ENCODE measurements at places on chromosomes 12 and 14.

- no peak for DNase-seq
Measured at GRCh38 chr12:3988519-3989217, 115.5 kb upstream of the PARP11 start.

DNA sequence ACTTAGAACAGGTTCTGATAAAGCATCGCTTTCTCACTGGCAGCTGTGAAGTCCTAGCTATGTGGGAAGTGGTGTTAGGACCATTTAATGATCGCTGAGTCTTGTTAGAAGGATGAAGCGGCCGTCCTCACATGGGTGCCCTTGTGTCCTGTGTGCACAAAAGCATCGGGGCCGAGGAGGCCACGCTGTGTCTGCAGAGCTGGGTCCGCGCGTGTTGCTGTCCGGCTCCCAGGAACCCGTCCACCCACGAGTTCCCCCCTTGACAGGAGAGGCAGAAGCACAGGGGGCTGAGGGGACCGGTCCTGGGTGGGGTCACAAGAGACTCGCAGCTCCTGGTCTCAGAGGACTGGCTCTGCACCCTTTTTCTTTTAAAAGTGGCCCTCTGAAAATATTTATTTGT is 90.4 kb downstream of the ADGRD1 start:
- DNase-seq, result no peak

GRCh38 chr12:40232602-40233001 is 7.8 kb downstream of the LRRK2 start:
- no peak for DNase-seq

DNA sequence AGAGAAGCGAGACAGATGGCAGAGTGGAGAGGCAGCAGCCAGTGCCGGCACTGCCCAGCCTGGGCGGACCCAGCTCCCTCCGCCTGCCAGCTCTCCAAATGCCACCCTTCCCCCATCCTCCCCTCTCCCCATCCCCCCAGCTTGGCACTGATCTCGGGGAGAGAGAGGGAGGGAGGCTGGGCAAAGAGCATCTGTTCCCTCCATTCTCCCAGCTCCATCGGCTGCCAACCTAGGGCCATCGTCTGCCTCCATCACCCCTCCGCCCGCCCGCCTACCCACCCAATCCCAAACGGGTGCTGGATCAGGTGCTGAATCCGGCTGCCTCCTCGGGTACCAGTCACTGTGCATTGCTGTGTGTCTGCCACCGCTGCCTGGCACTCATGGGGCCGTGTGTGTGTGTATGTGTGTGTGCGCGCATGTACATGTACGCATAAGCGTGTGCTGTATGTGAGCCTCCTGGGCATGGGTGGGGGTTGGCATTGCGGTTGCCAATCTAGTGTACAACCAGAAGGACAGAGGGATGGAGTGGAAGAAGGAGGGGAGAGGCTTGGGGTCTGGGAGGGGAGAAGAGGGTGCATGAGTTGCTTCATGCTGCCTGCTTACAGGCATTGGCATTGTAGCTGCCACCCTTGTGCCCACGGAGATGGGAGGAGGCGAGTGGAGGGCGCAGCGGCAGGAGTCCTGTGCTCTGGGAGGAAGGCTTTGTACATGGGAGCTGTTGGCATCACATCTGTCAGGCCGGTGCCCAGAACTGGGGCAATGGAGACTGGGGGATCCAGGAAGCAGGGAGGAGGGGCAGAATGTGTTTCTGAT is 38.4 kb downstream of the ZFHX2 start:
- DNase-seq, result no peak

- no peak for DNase-seq
Measured at GRCh38 chr14:73245480-73246325, 8.4 kb downstream of the PAPLN start.

DNA sequence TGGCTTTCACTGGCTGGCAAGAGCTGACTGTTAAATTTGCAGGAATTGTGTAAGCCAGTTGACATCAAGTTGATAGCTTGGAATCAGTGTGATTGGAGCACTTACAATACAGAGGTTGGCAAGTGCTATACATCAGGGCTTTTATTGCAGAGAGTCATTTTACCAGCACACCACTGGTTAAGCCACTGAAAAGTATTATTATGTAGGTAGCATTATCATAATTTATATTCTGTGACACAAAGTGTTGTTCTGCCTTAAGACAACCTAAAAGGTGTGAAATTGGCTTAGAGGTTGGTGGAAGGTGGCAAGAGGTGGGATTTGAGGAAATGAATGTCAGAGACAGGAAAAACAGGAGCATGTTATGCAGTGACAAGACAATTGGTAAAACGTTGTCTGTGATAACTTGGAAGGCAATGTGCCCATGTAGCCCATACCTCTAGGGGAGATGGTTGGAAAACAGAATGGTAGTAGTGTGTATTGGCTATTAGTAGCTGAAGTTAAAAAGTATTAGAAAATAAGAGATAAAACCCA is 172.9 kb upstream of the PRICKLE1 start:
- DNase-seq, result no peak

DNA sequence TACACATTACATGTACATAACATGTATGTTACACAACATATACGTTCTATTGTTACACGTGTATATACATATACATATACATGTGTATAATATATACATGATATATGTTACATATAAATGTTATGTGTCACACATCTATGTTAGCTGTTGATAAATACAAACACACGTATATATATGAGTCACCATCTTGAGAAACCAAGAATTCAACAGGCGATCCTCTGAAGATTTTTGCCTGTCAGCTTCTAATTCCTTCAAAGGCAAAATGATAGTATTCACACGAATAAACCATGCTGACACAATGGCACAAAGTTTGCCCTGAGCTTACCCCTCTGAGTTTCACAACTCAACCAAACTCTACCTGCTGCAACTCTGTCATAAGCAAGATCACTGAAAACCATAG is 30.2 kb upstream of the TESC start:
- no peak for DNase-seq

DNA sequence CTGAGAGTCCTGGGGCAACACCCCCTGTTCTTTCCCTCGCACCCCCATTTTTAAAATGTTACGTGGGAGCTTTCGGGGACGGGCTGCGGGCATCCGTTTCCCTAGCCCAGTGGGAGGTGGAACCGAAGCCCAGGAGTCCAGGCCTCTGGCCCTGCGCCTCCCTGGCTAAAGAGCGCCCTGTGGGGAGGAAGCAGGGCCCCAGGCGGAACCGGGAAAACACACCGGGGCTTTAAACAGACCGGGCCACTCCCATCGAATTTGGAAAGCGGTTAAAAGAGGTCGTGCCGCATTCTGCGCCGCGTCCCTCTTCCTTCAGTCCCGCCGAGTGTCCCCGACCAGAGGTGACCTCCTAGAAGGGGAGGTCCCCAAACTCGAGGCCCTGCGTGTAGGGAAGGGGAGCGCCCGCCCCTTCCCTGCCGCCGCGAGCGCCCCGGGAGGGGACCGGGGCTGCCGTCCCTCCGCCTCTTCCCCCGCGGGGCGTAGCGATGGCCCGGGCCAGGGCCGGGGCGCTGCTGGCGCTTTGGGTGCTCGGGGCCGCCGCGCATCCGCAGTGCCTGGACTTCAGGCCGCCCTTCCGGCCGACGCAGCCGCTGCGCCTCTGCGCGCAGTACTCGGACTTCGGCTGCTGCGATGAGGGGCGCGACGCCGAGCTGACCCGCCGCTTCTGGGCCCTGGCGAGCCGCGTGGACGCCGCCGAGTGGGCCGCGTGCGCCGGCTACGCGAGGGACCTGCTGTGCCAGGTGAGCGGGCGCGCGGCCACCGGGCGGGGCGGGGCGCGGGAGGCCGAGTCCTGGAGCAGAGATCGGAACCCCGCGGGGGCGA is at the start of gene HHIPL1:
Gene HHIPL1 (plus strand): TSS at position 407 of the 822 bp plus-strand sequence. CDS start 79 bp downstream, at position 486.
- no peak for DNase-seq

GRCh38 chr12:51434305-51434704 is 9.7 kb downstream of the SLC4A8 start:
- no peak for DNase-seq

DNA sequence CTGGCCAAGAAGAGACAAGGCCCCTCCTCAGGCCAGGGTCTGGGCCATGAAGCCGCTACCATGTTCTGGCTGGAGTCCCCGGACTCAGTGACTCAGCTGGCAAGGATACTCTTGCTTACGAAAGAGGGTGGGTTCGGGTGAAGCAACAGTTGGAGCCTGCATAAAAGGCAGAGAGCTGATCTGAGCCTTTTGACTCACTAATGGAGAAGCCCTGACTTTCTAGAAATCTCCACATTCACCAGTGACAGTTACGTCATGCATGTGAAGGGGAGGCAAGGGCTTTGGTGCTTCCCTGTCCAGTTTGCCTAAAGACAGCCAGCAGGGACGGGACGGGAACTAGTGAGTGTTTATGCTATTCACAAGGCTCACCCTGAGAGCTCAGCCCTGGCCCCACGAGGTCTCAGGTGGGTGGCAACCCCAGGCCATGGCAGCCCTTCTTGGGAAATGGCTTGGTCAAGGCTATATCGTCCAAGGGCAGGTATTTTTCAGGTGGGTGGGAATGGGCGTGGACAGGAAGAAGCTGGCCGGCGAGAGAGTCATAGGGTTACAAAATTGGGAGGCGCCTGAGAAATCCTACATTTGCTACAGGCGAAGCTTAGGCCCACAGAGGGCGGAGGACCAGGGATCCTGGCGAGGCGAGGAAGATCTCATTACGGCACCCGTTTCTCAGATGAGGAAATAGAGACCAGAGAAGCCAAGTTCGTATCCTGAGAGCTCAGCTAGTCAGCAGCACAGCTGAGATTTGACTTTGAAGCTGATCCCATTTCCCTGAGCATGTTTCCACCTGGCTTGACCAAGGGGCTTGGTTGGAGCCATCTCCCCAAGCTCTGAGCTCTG is 314.6 kb downstream of the BCL11B start:
- no peak for DNase-seq

- DNase-seq, result no peak
Measured at GRCh38 chr12:11895421-11896078, 175.2 kb upstream of the BCL2L14 start.

DNA sequence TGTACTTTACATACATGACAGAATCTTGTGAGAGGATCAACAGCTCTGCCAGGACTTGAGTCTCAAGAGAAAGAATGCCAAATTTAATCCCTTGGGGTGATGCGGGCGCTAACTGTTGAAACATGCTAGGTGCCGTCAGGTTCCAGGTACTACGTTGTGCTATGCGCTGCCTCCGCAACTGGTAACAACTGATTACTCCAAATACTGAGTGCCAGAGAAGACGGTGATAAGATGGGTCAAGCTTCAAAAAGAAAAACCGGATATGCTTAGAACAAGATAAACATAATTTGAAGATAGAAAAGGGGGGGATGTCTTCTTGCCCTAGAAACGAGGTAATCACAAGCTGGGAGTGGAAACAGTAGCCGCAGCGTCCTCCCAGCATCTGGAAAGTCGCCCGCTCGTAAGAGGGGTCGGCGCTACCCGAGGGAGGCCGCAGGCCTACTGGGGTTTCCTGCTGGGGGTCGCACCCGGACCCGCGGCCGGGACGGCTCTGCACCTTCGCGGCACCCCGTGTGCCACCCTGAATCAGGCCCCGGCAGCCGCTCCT is 678 bp downstream of the ZBTB25 start:
- no peak for DNase-seq

- no peak for DNase-seq
Measured at GRCh38 chr12:122051231-122051876, 27.2 kb upstream of the MLXIP start.

- DNase-seq, result no peak
Measured at GRCh38 chr12:2023365-2023764, 19.1 kb upstream of the DCP1B start.

DNA sequence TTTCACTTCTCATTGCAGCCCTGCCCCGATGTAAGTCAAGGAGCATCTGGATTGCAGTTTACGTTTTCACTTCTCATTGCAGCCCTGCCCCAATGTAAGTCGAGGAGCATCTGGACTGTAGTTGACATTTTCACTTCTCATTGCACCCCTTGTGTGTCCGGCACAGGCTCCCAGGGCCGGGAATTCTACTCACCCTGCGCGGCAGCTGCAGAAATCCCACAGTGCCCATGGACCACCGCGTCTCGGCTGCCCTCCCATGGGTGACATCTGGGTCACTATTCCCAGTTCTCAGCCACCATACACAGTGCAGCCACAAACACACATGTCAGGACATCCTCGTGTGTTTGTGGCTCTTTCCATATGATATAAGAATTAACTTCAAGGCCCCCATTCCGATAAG is 378.5 kb downstream of the ADGRD1 start:
- DNase-seq, result no peak

DNA sequence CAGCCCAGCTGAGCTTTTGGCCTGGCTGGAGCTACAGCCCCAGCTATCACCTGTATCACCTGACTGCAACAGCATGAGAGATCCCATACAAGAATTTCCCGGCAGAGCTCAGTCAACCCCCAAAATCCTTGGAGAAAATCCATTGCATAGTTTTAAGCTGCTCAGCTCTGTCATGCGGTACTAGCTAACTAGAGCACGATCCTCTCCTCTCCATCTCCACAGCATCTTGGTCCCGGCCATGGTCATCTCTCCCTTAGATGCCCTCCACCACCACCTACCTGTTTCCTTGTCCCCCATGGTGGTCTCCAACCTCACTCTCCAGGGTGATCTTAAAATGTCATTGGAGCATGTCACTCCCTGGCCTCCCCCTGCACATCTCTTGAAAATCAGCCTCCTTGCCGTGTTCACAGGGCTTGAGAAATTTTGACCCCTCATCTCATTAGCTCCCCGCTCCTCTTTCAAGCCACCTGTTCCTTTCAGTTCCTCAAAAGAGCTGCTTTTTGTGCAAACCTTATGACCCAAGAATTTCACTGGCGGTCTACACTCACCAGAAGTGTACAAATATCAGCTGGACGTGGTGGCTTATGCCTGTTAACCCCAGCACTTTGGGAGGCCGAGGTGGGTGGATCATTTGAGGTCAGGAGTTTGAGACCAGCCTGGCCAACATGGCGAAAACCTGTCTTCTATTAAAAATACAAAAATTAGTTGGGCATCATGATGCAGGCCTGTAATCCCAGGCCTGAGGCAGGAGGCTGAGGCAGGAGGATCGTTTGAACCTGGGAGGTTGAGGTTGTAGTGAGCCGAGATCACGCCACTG is 8.1 kb upstream of the CLMN start:
- DNase-seq, result no peak

GRCh38 chr12:79186506-79186905 is 321.9 kb downstream of the SYT1 start:
- no peak for DNase-seq
